ENCODE measurements at places on chromosomes 12 and 14. TPM values are rescaled to one million over a fixed set of nuclear protein-coding genes. Genes with fewer than 3 reads are reported as not detected.

FUT8 gene
- 65.4 TPM for total RNA-seq

BCL7A gene
- total RNA-seq = 6.2 TPM

ESPL1 gene
- total RNA-seq = 11.8 TPM

TSPAN19 gene
- 0.59 TPM for total RNA-seq

HOXC9 gene
- total RNA-seq = 0.28 TPM

TAS2R8 gene
- 0.44 TPM for total RNA-seq

MAX gene
- 76.1 TPM for total RNA-seq

NFYB gene
- total RNA-seq = 19.7 TPM

MYH6 gene
- 1.6 TPM for total RNA-seq

TAS2R7 gene
- not detected for total RNA-seq

- no peak for DNase-seq
- no peaks in the 10 kb centered on the region for H3K36me3 ChIP-seq
- no peak overlapping the region for H3K27ac ChIP-seq
- peaks cover 4% of the 10 kb centered on the region for H3K4me1 ChIP-seq
These were observed 23.1 kb upstream of the DGLUCY start for GRCh38 chr14:91090743-91091142.

DNA sequence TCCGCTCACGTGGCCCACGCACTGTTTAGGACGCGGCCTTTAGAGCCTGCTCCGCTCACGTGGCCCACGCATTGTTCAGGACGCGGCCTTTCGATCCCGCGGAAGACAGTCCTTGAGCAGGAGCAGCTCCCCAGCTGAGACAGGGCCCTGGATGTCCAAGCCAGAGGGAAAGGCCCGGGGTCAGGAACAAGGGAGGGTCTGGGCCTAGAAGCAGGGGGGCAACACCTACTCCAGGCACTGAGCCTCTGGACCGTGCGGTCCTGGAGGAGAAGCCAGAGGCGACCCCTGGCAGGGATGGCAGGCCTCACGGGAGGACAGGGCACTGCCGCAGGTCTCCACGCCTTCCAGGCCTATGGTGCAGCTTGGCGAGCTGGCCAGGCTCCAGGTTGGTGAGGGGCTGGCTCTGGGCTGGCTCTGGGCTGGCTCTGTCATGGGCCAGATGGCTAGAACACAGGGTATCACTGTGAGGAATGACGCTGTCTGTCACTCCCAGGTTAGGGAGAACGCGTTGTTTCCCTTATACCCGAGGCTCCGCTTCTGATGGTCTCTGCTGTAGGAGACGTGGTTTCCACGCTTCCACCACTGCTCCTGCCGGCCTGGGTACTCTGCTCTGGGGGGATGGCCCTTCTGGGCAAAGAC is 341.7 kb downstream of the TMEM121 start:
- peaks cover 14% of the 10 kb centered on the region for H3K36me3 ChIP-seq
- no peak overlapping the region for H3K27ac ChIP-seq
- DNase-seq = no peak
- peaks cover 20% of the 10 kb centered on the region for H3K27me3 ChIP-seq
- H3K4me1 ChIP-seq = no peaks in the 10 kb centered on the region
- H3K4me3 ChIP-seq = no peak overlapping the region

GRCh38 chr14:54854181-54854580 is 48.4 kb downstream of the GCH1 start:
- no peak overlapping the region for H3K27ac ChIP-seq
- H3K27me3 ChIP-seq = no peaks in the 10 kb centered on the region
- H3K4me3 ChIP-seq = no peak overlapping the region
- H3K36me3 ChIP-seq = no peaks in the 10 kb centered on the region

GRCh38 chr14:74085047-74085637 is 386 bp downstream of the LIN52 start:
- peak overlapping the region; percentile 97 for H3K4me3 ChIP-seq
- peaks cover 9% of the 10 kb centered on the region for H3K27me3 ChIP-seq
- peak overlapping the region; percentile 88 for H3K27ac ChIP-seq
- no peaks in the 10 kb centered on the region for H3K36me3 ChIP-seq

GRCh38 chr12:75823475-75823874 is 208.1 kb downstream of the PHLDA1 start:
- H3K4me3 ChIP-seq = no peak overlapping the region
- H3K27ac ChIP-seq = no peak overlapping the region
- no peaks in the 10 kb centered on the region for H3K27me3 ChIP-seq
- H3K4me1 ChIP-seq = no peaks in the 10 kb centered on the region

- no peaks in the 10 kb centered on the region for H3K36me3 ChIP-seq
- no peak overlapping the region for H3K27ac ChIP-seq
- DNase-seq = no peak
- peaks cover 10% of the 10 kb centered on the region for H3K4me1 ChIP-seq
These were observed 236.5 kb downstream of the GXYLT1 start for GRCh38 chr12:41908206-41908605.

- no peak overlapping the region for H3K27ac ChIP-seq
- no peak for DNase-seq
- peaks cover 5% of the 10 kb centered on the region for H3K27me3 ChIP-seq
- peaks cover 62% of the 10 kb centered on the region for H3K4me1 ChIP-seq
These were observed 114.2 kb downstream of the DAD1 start for GRCh38 chr14:22474730-22475351.

DNA sequence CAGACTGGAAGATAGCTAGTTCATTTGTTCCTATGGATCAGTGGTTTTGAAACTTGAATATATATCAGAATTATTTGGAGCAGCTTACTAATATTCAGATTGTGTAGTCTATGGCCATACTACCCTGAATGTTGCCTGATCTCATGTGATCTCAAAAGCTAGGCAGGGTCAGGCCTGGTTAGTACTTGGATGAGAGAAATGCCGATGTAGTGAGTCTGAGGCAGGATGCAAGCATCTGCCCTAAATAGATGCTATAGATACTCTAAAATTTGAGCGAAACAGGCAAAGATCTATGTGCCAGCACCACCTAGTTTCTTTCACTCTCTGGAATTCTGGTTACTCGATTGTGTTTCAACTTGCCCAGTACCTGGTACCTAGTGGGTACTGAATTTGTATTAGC is 40.9 kb downstream of the FRMD6 start:
- H3K4me3 ChIP-seq = no peak overlapping the region
- H3K27me3 ChIP-seq = no peaks in the 10 kb centered on the region
- no peaks in the 10 kb centered on the region for H3K4me1 ChIP-seq

GRCh38 chr12:131591714-131592709 is 118.9 kb upstream of the SFSWAP start:
- H3K4me3 ChIP-seq = no peak overlapping the region
- DNase-seq = no peak
- H3K4me1 ChIP-seq = no peaks in the 10 kb centered on the region
- no peak overlapping the region for H3K27ac ChIP-seq

DNA sequence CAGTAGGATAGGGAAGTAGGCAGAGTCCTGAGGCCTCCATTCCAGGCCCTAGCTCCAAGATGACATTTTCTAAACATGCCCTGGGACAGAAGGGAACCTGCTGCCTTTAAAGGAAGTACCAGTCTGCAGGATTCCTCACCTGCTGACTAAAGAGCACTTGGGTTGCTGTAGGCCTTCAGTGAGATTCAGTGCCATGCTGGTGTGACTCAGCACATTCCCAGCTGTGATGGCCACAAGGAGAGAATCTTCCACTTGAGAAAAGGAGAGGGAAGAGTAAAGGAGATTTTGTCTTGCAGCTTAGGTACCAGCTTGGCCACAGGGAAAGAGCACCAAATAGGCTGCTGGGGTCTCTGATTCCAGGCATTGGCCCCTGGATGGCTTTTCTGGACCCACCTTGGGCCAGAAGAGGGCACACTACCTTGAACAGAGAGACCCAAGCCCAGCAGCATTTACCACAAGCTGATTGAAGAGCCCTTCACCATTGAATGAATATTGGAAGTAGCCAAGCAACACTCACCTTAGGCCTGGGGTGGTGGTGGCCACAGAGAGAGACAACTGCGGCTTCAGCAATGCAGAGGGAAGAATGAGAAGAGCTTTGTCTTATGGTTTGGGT is 498.3 kb downstream of the KCNH5 start:
- H3K27me3 ChIP-seq = no peaks in the 10 kb centered on the region
- no peak for DNase-seq
- no peak overlapping the region for H3K4me3 ChIP-seq
- H3K4me1 ChIP-seq = no peaks in the 10 kb centered on the region

DNA sequence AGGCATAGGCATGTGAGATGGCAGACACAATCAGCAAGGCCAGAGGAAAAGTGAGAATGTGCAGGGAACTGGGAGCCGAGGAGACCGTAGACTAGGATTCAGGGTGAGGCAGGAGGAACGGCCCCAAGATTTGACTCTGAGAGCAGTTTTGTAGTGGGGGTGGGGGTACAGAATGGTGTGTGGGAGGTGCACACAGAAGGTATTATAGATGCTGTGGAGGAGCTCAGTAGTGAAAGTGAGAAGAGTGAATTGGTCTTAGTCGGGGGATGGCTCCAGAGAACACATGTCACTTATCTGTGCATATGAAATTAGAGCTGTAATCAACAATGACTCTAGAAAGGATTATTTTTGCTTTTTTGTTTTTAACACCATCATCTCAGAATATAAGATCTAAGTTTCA is 11.9 kb downstream of the ZNF664 start:
- no peak overlapping the region for H3K27ac ChIP-seq
- H3K4me1 ChIP-seq = peaks cover 35% of the 10 kb centered on the region
- no peak for DNase-seq
- H3K4me3 ChIP-seq = no peak overlapping the region
- H3K27me3 ChIP-seq = peaks cover 4% of the 10 kb centered on the region
- peaks cover 30% of the 10 kb centered on the region for H3K36me3 ChIP-seq

DNA sequence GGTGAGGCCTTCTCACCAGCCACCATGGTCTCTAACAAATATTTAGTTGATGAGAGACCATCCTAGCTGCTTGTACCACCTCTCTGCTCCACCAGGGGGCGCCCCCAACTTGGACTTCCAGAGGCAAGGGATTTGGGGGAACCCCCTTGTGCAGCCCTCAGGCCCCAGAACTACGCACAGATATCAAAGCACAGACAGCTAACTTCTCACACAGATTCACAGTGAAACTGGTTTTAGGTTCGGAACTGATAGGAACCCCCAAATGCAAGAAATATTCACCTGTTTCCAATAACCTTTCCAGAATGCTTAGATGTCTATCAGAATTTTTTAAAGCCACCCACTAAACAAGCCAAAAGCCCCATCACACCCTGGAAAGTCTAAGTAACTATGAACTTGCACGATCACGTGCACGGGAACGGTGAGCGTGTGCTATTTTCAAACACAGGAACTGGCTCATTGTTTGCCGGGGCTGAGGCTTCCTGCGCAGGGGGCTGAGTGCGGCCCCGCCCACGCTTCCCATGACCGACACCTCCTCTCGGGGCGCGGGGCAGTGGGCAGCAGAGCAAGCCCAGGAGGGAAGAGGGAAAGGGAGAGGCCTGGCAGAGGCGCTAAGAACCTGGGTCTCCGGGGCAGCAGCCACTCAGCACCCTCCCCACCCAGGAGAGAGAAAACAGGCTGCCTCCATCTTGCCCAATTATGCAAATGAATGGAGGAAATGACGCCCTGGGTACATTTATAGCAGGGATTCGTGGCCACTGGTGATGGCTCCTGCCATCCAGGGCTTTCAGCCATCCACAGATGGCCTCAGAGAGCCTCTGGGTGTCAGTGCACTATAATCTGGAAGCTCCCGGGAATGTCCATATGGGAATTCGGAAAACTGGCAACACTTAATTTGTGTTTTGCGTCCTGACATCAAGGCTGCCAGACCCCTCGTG is 79.4 kb upstream of the GPR68 start:
- H3K36me3 ChIP-seq = peaks cover 32% of the 10 kb centered on the region
- H3K27me3 ChIP-seq = peaks cover 6% of the 10 kb centered on the region
- DNase-seq = peak; percentile 80
- peak overlapping the region; percentile 95 for H3K27ac ChIP-seq
- H3K4me1 ChIP-seq = peaks cover 28% of the 10 kb centered on the region

GRCh38 chr12:103840876-103841689 is at the start of gene NT5DC3:
NT5DC3 (minus strand) TSS chr12:103841234; CDS start chr12:103841156, 78 bp downstream.
- peak; percentile 85 for DNase-seq
- peaks cover 3% of the 10 kb centered on the region for H3K4me1 ChIP-seq
- no peaks in the 10 kb centered on the region for H3K36me3 ChIP-seq

DNA sequence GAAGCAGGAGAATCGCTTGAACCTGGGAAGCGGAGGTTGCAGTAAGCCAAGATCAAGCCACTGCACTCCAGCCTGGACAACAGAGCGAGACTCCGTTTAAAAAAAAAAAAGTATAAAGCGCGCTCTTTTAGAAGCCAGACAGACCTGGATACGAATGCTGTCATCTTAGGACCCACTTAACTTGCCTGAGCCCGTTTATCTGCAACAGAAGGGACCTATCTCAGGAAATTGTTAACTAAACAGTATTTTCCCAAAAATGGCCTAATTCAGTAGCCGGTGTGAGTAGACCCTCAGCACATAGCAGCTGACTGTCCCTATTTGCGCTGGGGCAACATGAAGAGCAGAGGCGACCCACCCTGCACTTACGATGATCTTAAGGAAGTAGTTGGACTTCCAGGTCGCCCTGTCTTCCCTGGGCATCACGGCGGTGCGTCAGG is 529 bp downstream of the RPLP0 start:
- DNase-seq = no peak
- peaks cover 20% of the 10 kb centered on the region for H3K4me1 ChIP-seq
- peaks cover 9% of the 10 kb centered on the region for H3K27me3 ChIP-seq
- H3K36me3 ChIP-seq = peaks cover 17% of the 10 kb centered on the region
- H3K27ac ChIP-seq = peak overlapping the region; percentile 72
